ENCODE measurements at places on chromosomes 5 and 9. TPM values are rescaled to one million over a fixed set of nuclear protein-coding genes. Genes with fewer than 3 reads are reported as not detected.

DNA sequence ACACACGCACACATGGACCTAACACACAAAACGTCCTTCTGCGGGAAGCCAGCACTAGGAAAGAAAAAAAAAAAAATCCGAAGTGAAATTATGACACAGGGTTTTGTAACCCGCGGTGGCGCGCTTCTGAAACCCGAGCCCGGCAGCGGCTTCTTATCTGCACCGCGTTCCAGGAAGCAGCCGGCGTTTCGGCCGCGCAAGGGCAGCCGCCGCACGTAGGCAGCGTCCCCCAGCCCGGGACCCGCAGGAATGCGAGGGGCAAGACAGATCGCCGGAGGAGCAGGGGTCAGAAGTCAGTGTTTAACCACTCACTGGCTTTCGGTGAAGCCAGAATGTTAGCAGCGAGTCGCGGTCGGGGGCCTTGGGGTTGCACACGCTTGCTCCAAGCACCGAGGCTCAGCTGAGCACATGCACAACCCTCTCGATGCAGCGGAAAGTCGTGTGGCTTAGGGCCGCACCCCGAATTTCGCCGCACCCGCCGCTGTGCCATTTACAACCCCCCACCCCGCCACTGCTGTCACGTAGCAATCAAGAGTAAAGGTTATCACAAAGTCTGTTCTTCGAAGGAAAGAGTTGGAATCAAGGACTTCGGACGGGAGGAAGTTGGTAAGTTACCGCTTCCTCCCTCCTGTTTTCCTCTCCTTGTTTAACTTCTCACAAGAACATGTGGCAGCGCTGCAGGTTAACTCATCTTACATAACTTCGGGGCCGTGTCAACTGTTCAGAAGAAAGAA, 167.9 kb downstream of the AUH start:
- H3K4me3 ChIP-seq = peak overlapping the region; percentile 73
- H3K27ac ChIP-seq = peak overlapping the region; percentile 98
- DNase-seq = peak; percentile 88
- no peaks in the 10 kb centered on the region for H3K27me3 ChIP-seq

DNA sequence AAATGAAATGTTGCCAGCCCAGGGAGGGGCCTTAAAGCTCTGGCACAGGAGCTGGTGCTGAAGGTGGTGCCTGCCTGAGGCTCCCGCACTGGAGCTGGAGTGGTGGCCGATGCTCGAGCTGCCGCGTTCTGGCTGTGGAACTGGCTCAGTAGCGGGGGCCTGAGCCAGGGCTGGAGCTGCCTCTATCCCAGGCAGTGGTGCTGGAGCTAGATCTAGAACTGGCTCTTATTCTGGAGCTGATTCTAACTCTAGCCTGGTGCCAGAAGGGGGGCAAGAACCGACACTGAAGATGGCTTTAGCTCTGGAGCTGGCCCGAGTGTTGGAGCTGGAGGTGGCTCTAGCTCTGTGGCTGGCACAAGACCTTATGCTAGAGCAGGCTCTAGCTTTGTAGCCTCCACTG, 19.2 kb downstream of the OBP2B start:
- peaks cover 8% of the 10 kb centered on the region for H3K4me1 ChIP-seq
- H3K27ac ChIP-seq = no peak overlapping the region
- no peak for DNase-seq
- no peaks in the 10 kb centered on the region for H3K36me3 ChIP-seq
- H3K27me3 ChIP-seq = peaks cover 44% of the 10 kb centered on the region

- H3K36me3 ChIP-seq = peaks cover 10% of the 10 kb centered on the region
- no peak for DNase-seq
- peaks cover 69% of the 10 kb centered on the region for H3K27me3 ChIP-seq
- H3K27ac ChIP-seq = no peak overlapping the region
- peak overlapping the region; percentile 34 for H3K4me3 ChIP-seq
- H3K4me1 ChIP-seq = peaks cover 26% of the 10 kb centered on the region
Measured at GRCh38 chr5:93588352-93589151, 5.5 kb downstream of the NR2F1 start.

DNA sequence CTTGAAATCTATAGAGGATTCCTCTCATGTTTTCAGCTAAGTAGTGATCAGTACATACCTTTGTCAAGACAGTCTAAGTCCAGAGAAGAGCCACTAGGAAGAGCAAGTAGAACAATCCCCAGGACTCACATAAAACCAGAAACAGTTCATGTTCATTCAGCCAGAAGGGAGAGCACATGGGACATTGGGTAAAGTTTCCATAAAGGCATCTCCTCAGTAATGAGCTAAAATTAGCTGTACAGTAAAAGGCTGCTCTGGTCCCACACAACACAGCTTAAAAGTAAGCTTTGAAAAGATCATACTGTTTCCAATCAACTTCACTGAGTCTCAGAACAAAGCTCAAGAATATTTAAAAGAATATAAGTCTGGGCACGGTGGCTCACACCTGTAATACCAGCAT, 32.4 kb downstream of the HOMER1 start:
- no peaks in the 10 kb centered on the region for H3K4me1 ChIP-seq
- no peak overlapping the region for H3K4me3 ChIP-seq
- H3K27ac ChIP-seq = no peak overlapping the region
- no peak for DNase-seq
- H3K27me3 ChIP-seq = no peaks in the 10 kb centered on the region

- no peak for DNase-seq
- peaks cover 49% of the 10 kb centered on the region for H3K4me1 ChIP-seq
- no peak overlapping the region for H3K4me3 ChIP-seq
- peaks cover 30% of the 10 kb centered on the region for H3K36me3 ChIP-seq
Measured at GRCh38 chr5:40378396-40379177, 301.1 kb upstream of the PTGER4 start.

GRCh38 chr5:90949469-90950358, 391.1 kb downstream of the ADGRV1 start:
- DNase-seq = no peak
- no peak overlapping the region for H3K4me3 ChIP-seq
- no peaks in the 10 kb centered on the region for H3K4me1 ChIP-seq
- H3K27ac ChIP-seq = no peak overlapping the region
- peaks cover 15% of the 10 kb centered on the region for H3K27me3 ChIP-seq
- H3K36me3 ChIP-seq = no peaks in the 10 kb centered on the region

DNA sequence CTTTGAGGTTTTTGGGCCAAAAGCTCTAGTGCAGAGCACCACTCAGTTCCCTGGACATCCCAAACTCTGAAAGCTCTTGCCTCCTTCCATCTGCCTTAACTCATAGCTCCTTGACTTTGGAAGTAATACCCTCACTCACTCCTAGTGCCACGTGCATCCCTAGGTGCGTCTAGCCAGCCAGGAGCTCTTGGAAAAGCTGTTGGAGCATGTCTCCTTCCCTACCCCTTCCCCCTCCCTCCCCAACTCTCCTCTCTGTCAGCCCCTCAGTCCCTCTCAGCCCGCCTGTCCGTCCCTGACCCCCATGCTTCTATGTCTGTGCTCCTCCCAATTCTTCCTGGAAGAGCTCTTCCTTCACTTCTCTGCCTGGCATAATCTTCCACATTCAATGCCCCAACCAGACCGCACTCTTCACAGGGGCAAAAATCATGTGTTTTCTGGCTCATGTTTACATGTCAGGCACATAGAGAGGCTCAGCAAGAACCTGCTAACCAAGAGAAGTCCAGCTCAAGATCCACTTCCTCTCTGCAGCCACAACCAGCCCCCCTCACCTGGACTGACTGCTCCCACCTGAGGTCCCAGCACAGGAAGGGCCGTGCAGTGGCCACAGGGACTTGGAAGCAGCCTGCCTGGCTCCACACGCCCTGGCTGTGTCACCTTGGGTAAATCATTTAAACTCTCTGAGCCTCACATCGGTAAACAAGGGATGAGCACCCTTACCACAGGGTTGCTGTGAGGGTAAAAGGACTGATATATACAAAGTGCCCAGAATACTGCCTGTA, 58.4 kb downstream of the WHRN start:
- H3K4me3 ChIP-seq = no peak overlapping the region
- H3K36me3 ChIP-seq = peaks cover 4% of the 10 kb centered on the region
- peaks cover 18% of the 10 kb centered on the region for H3K4me1 ChIP-seq
- DNase-seq = no peak

GRCh38 chr9:35114840-35115628, 628 bp downstream of the ATOSB start:
- peak; percentile 46 for DNase-seq
- H3K27me3 ChIP-seq = no peaks in the 10 kb centered on the region
- H3K4me1 ChIP-seq = peaks cover 43% of the 10 kb centered on the region
- no peaks in the 10 kb centered on the region for H3K36me3 ChIP-seq
- H3K27ac ChIP-seq = peak overlapping the region; percentile 88
- H3K4me3 ChIP-seq = peak overlapping the region; percentile 92

GRCh38 chr5:54460181-54460919, 4.9 kb downstream of the HSPB3 start:
- H3K4me3 ChIP-seq = no peak overlapping the region
- no peak overlapping the region for H3K27ac ChIP-seq
- peaks cover 8% of the 10 kb centered on the region for H3K27me3 ChIP-seq
- H3K36me3 ChIP-seq = no peaks in the 10 kb centered on the region
- H3K4me1 ChIP-seq = no peaks in the 10 kb centered on the region

DNA sequence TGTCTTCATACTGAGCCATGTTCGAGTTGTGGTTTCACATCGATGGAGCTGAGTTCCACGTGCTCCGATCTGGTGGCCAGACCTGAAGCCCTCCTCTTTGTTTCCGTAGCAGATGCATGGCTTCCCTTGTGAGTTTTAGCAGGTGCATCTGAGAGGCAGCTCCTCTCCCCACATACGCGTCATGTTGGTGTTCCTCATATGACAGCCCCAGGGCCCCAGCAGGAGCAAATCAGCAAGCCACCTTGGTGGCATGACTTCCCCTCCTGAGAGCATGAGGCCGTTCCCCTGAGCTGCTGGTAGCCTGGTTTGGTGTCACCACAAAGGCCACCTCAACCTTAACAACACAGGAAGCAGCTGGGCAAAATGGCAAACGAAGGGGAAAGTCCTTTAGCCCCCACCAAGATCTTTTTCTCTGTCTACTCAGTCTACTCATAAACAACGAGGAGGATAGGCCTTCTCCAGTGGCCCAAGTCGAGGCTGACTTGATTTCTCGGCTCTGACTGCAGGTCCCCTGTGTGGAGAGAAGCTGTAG, 5.9 kb downstream of the CYFIP2 start:
- peak; percentile 88 for DNase-seq
- H3K27ac ChIP-seq = peak overlapping the region; percentile 100
- H3K27me3 ChIP-seq = peaks cover 6% of the 10 kb centered on the region
- H3K36me3 ChIP-seq = peaks cover 76% of the 10 kb centered on the region
- H3K4me3 ChIP-seq = peak overlapping the region; percentile 83
- H3K4me1 ChIP-seq = peaks cover 81% of the 10 kb centered on the region

DNA sequence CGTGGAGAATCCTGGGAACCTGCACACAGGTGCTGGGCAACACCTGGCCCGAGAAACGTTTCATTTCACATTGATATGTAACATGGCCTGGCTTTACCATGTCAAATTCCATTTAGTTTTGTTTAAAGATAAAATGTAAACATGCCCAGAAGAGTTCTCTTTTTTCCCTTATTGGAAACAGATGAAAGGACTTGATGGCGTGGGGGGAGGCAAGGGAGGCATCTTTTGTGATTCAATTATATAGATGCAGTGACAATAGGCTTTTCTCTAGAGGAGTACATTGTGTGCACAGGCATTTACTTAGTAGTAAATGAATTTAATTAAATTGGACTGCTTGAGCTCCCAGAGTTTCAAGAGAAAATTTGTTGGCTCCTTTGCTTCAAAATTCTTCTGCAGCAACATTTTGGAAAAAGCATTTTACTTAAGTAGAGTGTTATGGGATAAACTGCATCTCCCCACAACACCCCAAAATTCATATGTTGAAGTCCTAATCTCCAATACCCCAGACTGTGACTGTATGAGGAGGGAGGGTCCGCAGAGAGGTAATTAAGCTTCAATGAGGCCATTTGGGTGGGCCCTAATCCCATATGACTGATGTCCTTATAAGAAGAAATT, 254.3 kb upstream of the NFIL3 start:
- no peak overlapping the region for H3K27ac ChIP-seq
- H3K27me3 ChIP-seq = peaks cover 52% of the 10 kb centered on the region
- no peak overlapping the region for H3K4me3 ChIP-seq
- no peaks in the 10 kb centered on the region for H3K36me3 ChIP-seq

DNA sequence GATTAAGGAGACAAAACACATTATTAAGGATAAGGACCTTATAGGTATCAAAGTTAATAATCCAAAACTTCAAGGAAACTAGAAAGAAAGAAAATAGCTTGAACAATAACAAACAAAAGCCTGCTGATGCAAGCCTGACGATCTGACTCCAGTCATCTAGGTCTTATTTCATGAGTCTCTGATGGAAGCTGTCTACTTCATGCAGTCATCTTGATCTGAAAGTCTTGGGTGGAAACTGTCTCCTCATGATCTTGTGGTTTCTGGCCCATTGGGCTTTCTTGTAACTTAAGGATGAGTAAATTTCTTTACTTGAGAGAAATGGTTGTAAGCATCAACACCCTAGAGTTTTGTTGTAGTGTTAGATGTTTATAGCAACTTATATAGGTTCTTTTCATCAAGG, 20.6 kb upstream of the PSIP1 start:
- no peak for DNase-seq
- H3K4me3 ChIP-seq = no peak overlapping the region
- no peaks in the 10 kb centered on the region for H3K27me3 ChIP-seq
- no peaks in the 10 kb centered on the region for H3K36me3 ChIP-seq

DNA sequence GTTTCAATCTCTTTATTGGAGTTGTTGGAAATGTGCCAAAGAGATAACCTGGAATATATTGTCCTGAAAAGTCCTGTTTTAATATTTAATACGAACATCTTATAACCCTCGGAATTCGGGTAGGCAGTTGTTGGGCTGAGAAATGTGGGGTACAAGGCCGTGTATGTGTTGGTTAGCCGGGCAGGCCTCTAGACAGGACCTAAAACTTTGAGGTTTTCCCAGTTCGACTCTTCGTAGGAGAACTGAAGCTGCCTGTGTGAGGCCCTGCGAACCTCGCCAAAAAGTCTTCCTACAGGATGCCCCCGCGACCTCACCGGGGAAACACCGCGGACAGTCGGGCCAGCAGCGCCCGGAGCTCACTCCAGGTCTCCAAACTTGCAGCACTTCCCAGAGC, 583 bp upstream of the TJP2 start:
- H3K27me3 ChIP-seq = peaks cover 49% of the 10 kb centered on the region
- no peaks in the 10 kb centered on the region for H3K36me3 ChIP-seq
- H3K4me1 ChIP-seq = peaks cover 32% of the 10 kb centered on the region
- DNase-seq = no peak
- no peak overlapping the region for H3K27ac ChIP-seq

DNA sequence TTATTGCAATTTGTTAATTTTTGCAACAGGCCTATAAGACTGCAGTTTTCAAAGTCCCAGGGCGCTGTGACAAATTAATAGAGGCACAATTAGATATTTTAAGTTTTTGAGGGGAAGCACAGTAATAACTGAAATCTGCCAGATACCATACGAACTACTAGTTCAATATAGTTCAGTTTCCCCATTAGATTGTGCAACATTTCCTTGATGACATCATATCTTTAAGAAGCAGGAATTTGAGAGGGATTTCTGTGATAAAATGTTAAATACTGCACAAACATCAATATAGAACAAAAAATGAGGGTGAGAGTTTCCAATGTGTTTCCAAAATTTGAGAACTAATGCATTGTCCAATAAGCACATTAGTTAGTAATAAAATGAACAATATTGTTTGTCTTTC, 56.7 kb upstream of the GRIN3A start:
- no peaks in the 10 kb centered on the region for H3K36me3 ChIP-seq
- DNase-seq = no peak
- H3K4me1 ChIP-seq = no peaks in the 10 kb centered on the region
- H3K4me3 ChIP-seq = no peak overlapping the region
- H3K27ac ChIP-seq = no peak overlapping the region
- no peaks in the 10 kb centered on the region for H3K27me3 ChIP-seq

Gene MYOT
- not detected for total RNA-seq

Gene ODF2
- 76.1 TPM for total RNA-seq

Gene HNRNPH1
- total RNA-seq = 912 TPM

Gene PDE6A
- not detected for total RNA-seq

Gene TRIM36
- 0.19 TPM for total RNA-seq

Gene ARHGEF39
- total RNA-seq = 17.2 TPM

Gene ADAMTSL2
- 0.29 TPM for total RNA-seq

Gene PRSS3
- total RNA-seq = not detected

Gene GLDC
- 0.64 TPM for total RNA-seq

Gene SNCAIP
- total RNA-seq = not detected

Gene IL3
- 0.49 TPM for total RNA-seq
